Activated T-helper 1 cell treated with anti-CD3 and anti-CD28 coated beads, Interleukin-2, amount 50 U/mL, for 16 hours (primary cell): ENCODE measurements at places on chromosomes 3 and 15.

DNA sequence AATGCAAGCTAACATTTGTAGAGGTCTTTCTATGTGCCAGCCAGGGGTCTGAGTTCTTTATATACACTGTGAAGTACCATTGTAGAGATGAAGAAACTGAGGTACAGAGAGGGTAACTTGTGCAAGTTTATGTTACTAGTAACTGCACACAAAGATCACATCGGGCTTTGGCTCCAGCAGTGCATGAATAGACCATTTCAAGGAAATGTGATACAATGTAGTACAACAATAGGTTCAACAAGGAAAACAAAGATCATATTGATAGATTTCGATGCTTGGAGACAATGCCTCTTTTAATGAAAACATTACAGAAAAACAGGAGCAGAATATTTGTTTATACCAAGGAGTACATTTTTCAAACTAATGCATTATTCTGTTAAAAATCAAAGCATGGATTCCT, 115.3 kb downstream of the POLR2M start:
- no peak for DNase-seq

GRCh38 chr3:54853573-54854404, 74.1 kb downstream of the LRTM1 start:
- DNase-seq: no peak

GRCh38 chr3:177245250-177245649, 48.0 kb upstream of the TBL1XR1 start:
- DNase-seq: no peak

- peak; percentile 29 for DNase-seq
Measured at GRCh38 chr15:82530606-82531379, 9.5 kb downstream of the RPS17 start.

- DNase-seq: no peak
Measured at GRCh38 chr3:167032267-167032876, 347.7 kb downstream of the ZBBX start.

GRCh38 chr3:102979682-102980354, 545.0 kb downstream of the ZPLD1 start:
- no peak for DNase-seq

DNA sequence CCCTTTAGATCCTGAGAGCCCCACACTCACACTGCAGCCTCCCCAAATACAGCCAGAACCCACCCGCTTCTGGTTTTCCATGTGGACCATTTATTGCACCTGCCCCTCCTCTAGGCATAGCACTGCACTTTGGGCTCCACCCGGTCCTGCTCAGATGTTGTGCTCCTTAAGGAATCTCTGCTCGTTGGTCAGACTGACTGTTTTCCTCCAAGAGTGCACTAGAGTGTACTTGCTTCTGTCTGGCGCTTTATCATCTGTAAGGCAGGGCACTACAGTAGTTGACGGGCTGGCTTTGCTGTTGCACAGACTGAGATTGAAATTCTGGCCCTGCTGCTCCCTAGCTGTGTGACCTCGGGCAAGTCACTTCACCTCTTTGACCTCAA, 124.1 kb downstream of the CACNA1D start:
- DNase-seq: no peak

DNA sequence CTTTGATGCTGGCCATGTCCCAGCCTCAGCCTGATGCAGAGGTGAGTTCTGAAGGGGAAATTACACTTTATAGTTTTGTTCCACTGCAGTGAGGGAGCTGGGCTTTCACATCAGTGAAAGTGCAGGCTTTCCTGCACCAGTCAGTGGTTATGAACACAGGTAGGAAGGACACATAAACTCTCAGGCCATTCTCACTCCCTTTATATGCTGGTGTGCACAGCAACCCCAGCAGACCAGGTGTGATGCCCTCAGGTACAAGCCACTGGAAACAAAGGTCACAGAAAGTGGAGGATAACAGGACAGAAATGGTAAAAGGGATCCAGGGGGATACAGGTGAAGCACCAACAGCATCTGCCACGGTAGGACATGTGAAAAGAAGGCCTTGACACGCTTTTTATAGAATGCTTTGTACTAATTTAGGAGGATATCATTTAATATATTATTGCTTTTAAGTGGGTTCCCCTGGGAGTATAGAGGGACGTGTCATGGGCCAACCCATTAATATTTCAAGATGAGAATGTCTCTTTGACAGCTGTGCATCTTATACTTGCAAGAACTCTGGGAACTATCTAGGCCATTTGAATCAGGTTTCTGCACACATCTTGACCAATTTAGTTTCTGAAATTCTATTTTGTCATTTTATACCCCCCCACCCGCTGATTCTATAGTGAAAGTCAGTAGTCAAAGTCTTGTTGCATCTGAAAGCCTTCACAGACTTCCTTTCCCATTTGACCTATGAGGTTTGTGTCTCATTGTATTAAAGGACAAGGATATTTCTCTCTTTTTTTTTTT, 25.0 kb upstream of the BLM start:
- DNase-seq: no peak

DNA sequence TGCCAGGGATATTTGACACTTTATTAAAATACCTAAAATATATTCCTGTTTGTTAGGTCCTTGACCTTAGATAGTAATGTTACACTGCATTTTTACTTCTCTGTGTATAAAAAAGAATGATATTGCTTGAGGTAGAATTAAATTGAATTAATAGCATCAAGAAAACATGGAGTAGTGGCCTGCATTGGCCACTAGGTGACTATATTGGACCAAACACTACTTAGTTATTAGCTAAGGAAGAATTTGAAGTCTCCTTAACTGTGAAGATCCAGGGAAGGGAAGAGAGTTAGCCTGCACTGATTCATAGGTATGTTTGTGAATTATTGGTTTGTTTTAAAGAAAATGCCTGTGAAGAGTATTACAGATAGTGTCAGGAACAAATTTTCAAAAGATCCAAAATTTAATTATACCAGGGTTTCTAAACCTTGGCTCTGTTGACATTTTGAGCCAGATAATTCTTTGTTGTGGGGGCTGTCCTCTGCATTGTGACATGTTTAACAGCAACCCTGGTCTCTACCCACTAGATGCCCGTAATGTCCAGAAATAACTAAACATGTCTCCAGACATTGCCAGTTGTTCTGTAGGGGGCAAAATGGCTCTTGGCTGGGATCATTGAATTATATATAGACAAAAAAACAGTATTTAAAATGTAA, 103.6 kb upstream of the THSD4 start:
- DNase-seq: no peak

GRCh38 chr3:53819163-53819868, 26.9 kb downstream of the CHDH start:
- no peak for DNase-seq

- no peak for DNase-seq
Measured at GRCh38 chr3:51706788-51707731, at the start of gene GRM2. Gene GRM2 (plus strand): TSS chr3:51707068. CDS start chr3:51708984, 1,916 bp downstream.

DNA sequence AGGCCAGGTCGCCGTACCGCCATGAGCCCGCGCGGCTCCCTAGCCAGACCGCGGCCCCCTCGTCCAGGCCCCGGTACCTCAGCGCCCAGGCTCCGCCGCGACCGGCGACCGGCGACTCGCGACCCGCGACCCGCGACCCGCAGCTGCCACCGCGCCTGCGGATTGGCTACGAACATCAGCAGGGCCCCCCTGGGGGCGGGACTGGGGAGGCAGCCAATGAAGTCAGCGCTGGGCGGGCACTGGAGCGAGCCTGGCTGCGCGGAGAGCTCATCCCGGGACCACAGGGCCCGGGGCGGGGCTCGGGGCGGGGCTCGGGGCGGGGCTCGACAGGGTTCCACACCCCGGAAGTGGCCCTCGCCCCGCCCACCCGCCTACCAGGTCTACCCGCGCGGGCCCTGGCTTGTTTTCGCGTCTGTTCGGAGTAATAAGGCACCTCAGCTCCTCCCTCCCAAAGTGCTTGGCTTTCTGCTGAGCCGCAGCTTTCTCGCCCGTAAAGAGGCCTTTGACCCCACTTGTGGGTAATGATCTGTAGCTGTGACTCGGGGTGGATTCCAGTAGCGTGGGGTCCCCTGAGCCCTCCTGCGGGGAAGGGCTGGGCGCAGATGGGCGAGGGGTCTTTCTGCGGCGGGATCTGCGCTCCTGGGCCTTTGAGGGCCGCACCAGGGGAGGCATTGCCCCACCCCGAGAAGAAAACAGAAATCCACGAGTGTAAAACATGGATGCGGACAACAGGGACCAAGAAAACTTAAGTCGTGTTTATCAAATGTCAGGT, at the start of gene LYSMD4:
LYSMD4 (minus strand) TSS at position 170 of the 772 bp plus-strand sequence. CDS start 1,438 bp downstream, outside the sequence.
- DNase-seq: peak; percentile 98

DNA sequence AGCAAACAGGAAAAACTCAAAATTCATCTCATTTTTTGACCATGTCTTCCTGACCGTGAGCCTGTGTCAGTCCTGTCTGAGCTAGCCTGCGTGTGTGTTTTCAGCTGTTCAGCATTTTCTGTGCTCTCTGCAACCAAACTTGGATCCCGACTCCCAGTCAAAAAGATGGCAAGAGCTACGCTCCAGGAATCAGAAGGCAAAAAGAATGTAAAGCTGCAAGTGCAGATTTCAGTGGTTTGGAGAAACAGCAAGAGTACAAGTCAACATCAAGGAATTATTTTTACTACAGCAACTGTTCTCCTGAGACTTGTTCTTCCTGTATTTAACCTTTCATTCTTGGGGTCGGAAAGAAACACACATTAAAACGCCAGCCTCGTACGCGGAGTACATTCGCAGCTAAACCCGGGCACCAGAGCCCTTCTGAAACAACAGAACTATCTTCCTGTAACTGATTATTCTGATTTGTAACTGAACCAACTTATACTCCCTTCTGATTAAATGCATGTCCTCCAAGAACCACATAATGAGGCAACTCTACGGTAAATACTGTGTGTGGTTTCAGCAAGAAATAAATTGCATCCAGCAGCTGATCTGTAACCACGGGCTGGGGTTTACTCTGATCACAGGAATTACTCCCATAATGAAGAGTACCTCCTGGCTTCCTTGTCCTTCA, 107.4 kb downstream of the LRIG1 start:
- DNase-seq: no peak

DNA sequence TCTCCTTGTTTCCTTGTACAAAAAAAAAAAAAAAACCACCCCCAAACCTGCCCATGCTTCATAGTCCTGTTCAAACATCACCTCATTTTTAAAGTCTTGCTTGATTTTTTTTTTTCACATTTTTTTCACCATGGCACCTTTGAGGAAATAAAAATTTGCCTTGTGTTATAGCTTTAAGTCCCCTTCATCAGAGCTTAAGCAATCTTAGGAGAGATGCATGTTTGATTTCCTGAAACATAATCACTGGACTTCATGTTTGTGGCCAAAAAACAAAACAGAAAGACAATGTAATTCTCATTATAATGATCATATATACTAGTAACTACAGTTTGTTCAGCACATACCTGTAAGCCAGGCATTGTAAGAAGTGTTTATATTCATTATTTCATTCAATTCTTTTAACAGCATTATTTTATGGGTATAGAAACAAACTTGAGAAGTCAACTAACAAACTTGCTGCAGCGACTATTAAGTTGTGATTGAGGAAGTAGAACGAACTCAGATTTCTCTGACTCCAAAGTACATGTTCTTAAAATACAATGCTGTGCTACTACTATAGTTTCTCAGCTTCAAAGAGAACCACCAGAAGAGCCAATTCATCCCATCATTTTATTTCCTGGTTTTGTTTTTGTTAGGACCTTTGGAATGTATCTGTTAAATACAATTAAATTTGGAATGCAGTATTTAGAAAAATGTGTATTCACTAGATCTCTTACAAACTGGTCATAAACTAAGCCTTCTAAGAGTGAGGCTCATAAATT, 203.8 kb downstream of the TCF12 start:
- DNase-seq: no peak

- DNase-seq: no peak
Measured at GRCh38 chr3:42652611-42653302, 740 bp upstream of the ZBTB47 start.

GRCh38 chr3:13479332-13479581, 849 bp upstream of the HDAC11 start:
- DNase-seq: peak; percentile 22

- DNase-seq: no peak
Measured at GRCh38 chr15:32952901-32953532, 235.2 kb downstream of the GREM1 start.

- DNase-seq: no peak
Measured at GRCh38 chr3:150168698-150169097, 198.0 kb upstream of the PFN2 start.

DNA sequence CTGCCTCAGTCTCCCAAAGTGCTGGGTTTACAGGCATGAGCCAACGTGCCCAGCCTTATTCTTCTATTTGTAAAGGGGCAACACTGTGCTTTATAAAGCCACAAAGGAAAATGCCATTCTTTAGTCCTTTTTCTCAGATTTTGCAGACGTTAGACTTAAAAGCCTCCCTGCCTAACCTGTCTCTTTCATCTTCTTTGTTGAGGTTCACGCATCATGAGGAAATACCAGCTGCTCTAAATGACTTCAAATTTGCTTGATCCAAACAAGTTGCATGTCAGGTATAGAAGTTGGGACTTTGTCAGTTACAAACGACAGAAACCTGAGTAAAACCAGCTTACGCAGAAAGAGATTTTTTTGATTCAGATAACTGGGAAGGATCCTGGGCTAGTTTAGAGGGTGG, 51.1 kb upstream of the LRRFIP2 start:
- no peak for DNase-seq

- DNase-seq: no peak
Measured at GRCh38 chr3:155757577-155757976, 12.7 kb upstream of the PLCH1 start.

DNA sequence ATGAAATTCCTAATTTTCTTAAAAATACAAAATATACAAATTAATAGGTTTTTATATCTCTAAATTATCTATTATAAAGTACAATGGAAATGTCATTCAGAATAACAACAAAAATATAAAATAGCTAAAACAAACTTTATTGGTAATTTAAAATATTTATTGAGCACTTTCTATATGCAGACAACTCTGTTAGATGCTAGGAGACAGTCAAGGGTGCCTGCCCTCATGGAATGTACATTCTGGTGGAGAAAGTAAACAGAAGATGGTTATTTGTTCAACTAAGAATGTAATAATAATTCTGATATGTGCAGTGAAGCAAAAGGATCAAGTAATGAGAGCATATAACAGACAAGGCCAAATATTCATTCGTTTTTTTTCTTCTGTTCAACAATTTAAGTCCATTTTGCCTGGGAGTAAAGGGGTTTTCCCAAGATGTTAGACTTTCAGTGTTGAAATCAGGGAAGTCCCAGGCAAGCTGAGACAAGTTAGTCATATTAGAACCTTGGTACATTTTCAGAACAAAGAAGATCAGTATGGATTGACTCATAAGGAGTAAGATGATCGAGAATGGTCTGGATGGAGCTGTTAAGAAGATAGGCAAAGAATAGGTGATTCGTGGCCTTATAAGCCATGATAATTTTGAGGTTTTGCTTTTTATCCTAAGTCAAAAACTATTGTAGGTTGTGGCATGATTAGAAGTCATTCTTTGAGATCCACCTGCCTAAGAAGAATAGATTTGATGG, 150.2 kb upstream of the MLF1 start:
- DNase-seq: no peak

GRCh38 chr15:29046281-29046810, 160.6 kb downstream of the APBA2 start:
- DNase-seq: no peak

DNA sequence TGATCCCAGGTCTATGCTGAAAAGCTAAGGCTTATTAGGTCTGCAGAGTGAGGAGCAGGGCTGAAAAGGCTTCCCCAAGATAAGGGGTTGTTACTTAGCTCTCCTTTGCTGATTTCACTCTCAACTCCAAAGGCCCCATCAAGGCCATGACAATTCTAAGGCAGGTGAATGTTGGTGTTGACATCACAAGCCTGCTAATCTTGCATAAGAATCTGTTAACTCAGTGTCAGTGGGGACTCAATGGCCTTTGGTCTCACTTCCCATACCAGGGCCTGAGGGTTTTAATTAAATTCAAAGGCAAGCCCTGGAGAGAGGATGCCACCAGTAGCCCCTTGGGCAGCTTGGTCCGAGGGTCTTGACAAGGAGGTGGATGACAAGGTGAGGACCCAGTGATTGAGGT, 9.4 kb upstream of the ALAS1 start:
- no peak for DNase-seq

- DNase-seq: no peak
Measured at GRCh38 chr3:196181127-196181546, 30.1 kb downstream of the ZDHHC19 start.
